ENCODE measurements at places on chromosomes 3 and 15.

DNA sequence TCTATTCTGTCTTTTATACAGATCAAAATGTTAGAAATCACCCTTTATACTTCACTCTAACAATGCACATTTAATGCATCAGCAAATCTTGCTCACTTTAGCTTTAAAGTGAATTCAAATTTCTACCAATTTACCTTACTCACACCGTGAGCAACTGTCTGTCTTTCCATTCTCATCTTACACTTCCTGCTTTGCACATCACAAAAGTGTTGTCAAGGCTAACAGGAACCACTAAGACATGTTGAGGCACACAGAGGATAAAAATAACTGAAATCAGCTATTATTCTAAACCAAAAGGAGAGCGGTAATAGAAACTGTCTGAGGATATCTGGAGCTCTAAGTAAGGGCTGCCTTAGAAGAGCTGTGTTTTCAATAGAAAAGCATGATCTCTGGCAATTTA, 519.9 kb downstream of the ZBBX start:
- no peak for DNase-seq

DNA sequence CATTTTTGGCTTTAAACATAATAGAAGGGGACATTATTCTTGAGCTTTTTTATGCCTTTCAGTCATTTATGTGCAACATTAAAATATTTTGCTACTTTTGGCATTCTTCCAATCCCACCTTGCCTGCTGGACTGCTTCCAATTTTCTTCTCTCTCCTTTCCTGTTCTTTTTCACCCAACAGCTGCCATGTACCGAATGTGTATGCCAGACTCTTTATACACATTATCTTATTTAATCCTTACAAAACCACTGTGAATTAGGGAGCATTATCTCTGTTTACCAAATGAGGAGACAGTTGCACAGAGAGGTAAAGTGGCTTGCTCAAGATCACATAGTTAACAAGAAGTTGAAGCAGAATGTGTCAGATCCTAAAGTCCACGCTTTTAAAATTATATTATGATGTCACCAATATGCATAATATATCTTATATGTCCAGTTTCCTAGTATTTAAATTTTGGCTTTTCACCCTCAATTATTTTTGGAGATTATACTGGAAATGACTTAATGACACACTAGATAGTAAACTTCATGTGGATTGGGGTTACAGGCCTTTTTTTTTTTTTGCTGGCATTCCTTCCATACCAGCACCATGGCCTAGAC, 231.5 kb downstream of the THRB start:
- DNase-seq, result no peak

DNA sequence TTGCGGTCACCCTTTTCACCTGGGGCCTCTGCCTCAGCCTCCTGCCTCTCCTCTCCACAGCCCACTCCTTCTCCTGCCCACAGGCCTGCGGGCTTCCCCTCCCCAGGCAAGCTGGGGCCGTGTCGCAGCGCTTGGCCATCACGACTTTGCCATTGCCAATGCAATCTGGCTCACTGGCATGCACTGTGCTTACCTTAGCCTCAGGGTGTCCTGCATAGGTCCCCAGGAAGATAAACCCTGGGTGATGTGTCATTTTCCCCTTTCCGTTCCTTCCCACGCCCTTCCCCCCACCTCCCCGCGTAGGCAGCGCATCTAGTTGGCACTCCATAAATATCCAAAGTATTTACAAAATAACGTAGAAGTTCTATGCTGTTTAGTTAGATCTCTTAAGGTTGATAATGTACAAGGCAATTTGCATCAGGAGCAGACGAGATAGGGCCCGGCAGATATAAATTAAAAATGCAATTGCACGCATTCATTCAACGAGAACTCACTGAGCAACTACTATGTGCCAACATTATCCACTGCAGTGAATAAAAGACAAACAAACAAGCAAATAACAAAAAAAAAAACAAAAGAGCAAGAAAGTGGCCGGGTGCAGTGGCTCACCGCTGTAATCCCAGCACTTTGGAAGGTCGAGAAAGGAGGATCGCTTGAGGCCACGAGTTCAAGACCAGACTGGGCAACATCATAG, 973 bp upstream of the COPG1 start:
- no peak for DNase-seq

DNA sequence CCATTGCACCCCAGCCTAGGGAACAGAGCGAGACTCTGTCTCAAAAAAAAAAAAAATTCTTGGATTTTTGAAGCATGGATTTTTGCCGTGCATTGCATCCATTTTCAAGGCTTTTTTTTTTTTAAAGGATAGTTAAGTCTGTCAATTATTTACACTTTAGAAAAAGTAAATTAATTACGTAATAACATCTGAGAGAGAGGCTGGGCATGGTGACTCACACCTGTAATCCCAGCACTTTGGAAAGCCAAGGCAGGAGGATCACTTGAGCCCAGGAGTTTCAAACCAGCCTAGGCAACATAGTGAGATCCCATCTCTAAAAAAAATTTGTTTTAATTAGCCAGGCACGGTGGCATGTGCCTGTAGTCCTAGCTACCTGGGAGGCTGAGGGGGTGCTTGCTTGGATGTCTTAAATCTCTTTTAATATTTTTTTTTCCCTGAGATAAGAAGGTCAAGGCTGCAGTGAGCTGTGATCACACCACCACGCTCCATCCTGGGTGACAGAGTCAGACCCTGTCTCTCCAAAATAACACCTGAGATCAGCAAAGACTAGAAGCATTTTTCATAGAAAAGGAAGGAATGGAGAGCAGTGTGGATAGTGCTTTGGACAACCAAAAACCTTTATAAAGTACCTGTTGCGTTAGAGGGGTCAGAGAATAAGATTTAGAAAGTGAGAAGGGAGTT, 6.8 kb upstream of the SENP7 start:
- no peak for DNase-seq

DNA sequence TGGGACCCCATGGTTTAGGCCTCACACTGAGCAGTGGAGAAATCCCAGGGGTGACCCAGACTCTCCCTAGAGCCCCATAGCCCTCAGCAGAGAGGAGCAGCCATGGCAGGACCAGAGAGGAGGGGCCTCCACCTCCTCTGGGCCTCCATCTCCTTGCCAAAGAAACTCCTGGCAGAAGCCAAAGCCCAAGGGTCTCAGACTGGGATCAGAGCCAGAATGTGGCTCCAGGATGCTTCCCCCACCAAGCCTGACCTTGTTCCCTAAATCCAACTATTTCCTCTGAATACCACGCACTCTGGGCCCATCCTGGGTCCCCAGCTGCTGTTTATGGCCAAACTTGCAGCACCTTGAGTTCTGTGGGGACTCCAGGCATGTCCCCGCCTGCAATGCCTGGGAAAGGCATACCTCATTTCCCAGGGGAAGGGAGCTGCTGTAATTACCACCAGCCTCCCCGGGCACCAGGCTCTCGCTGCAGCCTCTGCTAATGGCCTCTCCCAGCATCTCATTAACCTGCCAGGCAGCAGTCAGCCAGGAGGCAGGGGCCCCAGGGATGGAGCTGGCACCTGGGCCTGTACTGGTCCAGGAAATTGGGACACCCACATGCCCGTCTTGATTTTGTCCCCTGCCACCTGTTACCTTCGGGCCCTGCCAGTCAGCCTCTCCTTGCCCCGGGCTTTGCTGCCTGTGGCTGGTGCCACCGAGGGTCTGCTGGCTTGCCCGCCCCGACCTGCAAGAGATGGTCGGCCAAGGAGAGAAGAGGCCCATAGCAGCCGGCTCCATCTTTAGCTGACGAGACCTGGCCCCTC, 4.6 kb downstream of the CCDC9B start:
- DNase-seq, result no peak

DNA sequence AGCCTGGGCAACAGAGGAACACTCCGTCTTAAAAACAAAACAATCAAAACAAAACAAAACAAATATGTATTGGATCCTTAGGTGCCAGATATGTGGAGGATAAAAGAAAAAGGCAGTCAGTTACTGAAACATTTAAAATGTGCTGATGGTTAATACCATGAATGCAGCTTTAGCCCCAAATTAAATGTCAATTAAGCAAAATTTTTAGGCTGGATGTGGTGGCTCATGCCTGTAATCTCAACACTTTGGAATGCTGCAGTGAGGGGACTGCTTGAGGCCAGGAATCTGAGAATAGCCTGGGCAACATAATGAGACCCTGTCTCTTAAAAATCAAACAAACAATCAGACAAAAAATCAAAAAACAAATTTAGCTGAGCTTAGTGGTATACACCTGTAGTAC, 8.5 kb upstream of the CHMP2B start:
- DNase-seq, result no peak

- DNase-seq, result no peak
Measured at GRCh38 chr3:119697394-119697793, 5.4 kb upstream of the CFAP91 start.

DNA sequence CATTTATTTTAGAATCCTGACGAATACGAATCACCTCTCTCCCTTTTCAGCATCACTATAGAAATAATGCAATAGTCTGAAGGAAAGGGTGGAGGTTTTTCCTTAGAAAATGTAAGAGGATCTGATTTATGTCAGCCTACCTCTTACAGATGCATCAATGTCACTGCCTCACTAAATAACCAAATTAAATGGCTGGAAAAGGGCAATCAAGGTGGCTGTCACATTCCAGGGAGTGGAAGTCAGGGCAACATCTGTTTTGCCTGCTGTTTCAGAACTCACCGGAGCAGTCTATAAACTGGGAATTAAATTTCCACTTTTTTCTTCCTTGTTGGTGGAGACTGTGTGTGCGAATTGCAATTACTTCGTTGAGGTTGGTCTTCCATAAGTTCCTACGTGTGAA, 299.3 kb upstream of the PDZRN3 start:
- no peak for DNase-seq

DNA sequence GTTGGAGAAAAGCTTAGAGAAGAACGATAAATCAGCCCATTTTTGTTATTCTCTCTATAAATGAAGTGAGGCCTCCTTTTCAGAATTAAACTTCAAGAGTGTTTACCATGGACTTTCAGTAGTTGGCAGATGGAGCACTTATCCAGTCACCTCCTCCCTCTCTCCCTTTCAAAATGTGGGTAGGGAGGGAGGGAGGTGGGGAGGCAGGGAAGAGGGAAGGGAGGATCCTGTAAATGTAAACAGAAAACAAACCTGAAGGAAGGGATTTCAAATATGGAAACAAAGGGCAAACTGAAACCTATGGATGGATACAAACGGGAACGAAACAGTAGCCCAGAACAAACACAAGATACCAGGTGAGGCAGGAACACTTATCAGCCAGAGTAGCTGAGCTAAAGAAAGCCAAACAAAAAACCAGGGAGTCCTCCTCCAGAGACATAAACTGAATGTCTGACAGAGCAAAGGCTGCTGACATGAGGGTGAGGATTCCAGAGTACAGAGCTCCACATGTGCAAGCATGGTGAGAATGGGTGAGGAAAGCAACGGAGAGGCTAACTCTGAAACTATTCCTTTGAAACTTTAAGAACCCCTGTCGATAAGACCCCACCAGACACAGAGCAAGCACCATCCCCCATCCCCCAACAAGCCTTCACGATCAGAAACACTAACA, 41.0 kb upstream of the GP5 start:
- DNase-seq, result no peak

DNA sequence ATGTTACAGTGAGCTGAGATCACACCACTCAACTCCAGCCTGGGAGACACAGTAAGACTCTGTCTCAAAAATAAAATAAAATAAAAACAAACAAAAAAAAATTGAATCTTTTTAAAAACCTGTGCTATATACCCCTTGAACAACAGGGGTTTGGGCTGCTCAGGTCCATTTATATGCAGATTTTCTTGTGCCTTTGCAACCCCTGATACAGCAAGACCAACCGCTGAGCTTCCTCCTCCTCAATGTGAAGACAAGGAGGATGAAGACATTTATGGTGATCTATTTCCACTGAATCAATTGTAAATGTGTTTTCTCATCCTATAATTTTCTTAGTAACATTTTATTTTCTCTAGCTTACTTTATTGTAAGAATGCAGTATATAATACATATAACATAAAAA, 831.0 kb upstream of the ARPP21 start:
- no peak for DNase-seq

DNA sequence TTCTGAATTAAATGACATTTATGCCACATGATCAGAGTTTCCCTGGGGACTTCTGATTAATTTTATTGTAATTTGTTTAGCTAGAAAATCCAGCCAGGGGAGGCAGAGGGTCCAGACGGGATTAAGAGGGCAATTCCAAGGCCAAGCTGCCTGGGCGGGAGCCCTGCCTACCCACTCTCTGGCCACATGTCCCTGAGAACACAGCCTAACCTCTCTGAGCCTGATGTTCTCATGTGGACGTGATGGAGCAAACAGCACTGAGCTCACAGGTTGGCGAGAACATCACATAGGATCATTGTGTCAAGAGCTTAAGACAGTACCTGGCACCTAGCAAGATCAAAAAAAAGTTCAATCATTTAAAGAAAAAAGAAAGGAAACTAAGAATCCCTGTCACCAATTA, 1.0 kb downstream of the LRRC2 start:
- no peak for DNase-seq

DNA sequence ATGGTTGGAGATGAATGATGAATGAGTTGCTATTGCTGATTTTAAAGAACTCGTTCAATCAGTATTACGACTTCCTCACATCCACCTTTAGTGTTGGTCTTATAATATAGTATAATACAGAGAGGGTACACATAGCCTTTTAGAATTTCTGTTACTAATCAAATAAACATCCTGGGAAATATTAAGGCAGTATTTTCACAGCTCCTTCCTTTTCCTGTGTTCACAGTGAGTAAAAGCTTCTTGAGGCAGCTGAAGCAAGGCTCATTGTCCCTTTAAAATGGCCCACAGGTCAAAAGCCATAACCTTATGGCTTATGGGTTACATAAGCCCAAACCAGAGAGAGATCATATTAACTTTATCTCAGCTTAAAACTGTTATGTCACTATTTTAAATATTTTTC, 1.3 kb upstream of the BTLA start:
- DNase-seq, result no peak

GRCh38 chr3:53213276-53213675, 42.5 kb downstream of the TKT start:
- no peak for DNase-seq

GRCh38 chr3:160224256-160224655, 966 bp upstream of the C3orf80 start:
- DNase-seq, result no peak

- no peak for DNase-seq
Measured at GRCh38 chr3:126181398-126181725, 976 bp upstream of the ALDH1L1 start.

DNA sequence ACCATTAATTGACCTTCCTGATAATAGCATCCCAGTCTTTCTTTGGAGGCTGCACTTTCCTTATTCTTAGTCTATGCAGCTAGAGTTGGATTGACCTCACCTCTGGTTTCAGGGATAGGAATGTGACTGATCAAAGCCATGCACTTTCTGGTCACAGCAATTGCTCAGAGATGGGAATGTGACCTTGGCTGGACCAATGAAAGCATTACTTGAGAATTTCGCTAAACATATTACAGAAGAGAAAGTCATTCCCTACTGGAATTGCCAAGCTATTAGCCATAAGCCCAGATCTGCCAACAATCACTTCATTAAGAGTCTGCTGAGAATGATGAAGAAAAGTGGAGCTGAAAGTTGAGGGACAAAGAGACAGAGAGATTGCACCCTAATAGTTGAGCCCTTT, 32.7 kb downstream of the RTP1 start:
- no peak for DNase-seq

DNA sequence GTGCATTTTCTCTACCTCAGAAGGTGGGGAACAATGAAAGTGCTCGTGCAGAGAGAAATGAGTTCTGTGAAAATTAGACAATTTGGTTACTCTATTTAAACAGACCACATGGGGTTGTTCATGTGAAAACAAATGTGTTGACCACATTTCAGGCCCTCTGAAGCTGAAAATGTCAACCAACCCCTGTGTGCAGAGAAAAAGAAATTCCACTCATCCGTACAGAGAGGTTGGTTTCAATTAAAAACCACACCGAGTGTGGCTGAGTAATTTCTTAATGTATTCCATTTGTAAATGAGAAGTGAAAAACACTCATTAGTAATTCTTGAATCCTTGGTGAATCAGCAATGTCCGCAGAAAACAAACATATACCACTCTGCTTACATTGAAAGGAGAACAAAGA, 46.9 kb upstream of the SLC7A14 start:
- no peak for DNase-seq
